Fibroblast of lung (primary cell): ENCODE measurements at places on chromosomes 2 and 18.
A peak's percentile ranks its signal among the peaks of the same experiment; 100 is the strongest.

DNA sequence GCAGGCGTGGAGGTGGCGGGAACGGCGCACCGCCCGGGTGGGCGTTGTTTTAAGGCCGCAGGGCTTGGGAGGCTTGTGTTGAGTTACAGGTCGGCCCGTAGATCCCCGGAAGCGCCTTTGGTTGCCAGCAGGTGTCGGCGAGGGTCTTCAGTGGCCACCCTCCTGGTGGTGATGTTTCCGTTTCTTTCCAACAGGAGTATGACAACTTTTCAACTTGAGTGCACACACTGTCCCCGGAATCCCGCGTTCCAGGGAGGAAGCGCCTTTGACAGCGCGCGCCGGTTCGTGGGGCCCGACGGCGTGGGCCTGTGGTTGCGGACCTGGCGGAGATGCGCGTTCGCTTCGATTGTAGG lies 1.0 kb upstream of the HDAC4 start:
- no peak for DNase-seq

GRCh38 chr2:145095641-145096435 lies 575.9 kb upstream of the ZEB2 start:
- peak; percentile 66 for DNase-seq

DNA sequence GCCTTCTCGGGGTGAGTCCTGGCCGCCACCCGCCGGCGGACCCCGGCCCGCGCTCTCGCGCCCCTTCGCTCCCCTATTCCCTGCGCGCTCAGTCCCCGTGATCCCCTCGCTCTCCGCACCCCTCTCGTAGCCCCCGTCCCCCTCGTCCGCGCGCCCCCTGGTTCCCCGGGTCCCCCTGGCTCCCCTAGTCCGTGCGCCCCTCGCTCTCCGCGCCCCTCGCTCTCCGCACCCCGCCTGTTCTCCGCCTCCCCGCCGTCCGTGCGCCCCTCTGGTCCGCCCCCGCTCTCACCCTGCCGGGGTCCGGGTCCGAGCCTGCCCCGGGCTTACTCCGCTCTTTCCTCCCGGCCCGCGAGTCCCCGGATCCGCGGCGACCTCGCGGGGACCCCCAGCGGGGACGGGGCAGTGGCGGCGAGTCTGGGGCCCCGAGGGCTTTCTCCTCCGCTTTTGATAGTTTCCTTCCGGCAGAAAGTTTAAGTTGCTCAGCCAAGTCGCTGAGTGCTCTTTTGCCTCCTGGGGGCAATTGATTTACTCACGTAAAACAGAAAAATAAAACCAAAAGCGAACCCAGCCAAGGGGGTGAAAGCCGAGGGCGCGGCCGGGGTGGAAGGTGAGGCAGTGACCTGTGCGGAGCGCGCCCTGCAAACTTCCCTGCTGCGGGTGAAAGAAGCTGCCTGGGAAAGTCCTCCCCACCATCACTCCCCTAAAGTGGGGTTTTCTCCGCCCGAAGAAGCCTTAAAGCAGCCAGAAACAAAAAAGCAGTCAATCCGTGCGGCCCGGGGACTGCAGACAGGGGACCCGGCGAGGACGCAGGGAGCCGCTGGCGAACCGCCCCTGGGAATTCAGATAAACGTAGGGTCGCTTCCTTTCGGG lies 568 bp downstream of the RAB31 start:
- no peak for DNase-seq

DNA sequence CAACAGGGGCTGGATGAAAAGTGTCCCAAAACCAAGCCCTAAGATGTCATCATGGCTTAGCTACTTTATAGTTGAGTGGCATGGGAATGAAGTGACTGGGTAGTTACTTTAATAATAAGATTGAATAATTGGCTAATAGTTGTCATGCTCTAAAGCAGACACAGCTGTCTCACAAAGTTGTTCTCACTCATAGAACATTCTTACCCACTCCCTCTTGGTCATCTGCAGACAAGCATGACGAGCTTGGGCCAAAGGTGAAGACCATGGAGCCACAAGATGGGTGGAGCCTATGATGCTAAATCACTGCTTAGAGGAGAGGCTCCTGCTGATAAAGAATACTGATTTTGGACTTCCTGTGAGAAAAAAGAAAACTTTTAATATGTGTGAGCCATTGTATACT lies 62.4 kb upstream of the MMADHC start:
- DNase-seq, result peak; percentile 59

GRCh38 chr2:39470580-39470979 lies 33.5 kb upstream of the MAP4K3 start:
- no peak for DNase-seq
